ENCODE measurements at places on chromosomes 5 and 9.

GRCh38 chr9:134932171-134932570 is 14.5 kb upstream of the FCN1 start:
- DNase-seq: no peak

- no peak for DNase-seq
Measured at GRCh38 chr5:122076050-122076461, 2.0 kb downstream of the LOX start.

GRCh38 chr5:172586125-172587060 is 54.7 kb upstream of the NEURL1B start:
- no peak for DNase-seq

GRCh38 chr9:134225186-134225585 is 60.8 kb upstream of the RNU6ATAC start:
- no peak for DNase-seq

DNA sequence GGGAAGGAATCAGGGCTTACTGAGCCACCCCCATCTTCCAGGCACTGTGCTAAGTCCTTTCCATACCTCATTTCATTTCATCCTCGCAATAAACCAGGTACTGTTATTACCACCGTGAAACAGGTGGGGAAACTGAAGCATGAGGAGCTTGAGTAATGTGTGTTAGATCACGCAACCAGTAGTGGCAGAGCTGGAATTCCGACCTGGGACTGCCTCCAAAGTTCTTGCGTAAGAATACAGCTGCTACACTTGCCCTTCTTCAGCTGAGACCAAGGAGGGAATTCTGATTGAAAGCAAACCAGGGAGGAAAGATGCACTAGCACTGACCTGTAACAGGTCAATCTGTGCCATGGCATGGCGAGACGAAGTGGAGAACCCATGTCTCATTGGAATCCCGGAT is 113.4 kb upstream of the MSX2 start:
- no peak for DNase-seq

DNA sequence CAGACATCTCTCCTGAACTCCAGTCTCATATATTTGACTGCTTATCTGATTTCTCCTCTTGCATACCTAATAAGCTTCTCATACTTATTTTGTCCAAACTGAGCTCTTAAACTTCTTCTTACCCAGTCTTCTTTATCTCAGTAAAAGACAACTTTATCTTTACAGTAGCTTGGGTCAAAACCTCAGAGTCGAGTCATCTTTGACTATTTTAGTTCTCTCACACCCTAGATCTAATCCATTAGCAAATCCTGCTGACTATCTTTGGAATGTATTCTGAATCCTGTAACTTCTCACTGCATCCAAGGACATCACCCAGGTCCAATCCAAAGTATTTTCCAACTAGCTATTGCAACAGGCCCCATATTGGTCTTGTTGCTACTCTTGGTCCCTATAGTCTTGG is 11.8 kb upstream of the JAK2 start:
- DNase-seq: no peak

DNA sequence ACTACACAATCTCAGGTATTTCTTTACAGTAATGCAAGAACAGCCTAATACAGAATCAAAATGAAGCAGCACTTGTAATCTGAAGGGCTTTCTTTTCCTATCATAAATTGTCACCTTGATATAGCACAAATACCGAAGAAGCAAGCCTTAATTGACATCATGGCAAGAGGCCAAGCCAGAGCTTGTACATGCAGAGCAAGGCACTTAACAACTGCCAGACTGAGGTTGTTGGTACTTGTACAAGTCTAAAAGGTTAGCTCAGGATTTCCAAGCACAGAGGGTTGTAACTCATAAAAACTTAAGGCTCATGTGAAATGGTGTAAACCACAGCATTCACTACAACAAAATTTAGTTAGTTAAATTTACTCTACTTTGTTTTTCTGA is 158.8 kb upstream of the SPEF2 start:
- no peak for DNase-seq

DNA sequence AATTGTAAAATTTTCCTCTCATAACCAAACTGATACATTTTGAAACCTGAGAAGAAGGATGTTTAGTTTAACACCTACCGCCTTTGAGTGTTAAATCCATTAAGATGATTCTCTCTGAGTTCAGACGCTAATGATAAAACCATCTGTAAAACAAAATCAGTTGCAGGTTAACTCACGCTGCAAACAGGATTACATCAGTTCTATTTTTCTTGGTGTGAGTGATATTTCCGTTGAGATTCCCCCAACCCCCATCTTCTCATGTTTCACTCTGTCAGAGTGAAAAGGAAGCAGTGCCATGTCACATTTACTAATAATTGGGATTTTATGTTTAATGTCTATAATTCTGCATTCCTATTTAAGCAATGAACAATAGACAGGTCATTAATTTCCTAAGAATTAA is 146.5 kb downstream of the FANCC start:
- no peak for DNase-seq

DNA sequence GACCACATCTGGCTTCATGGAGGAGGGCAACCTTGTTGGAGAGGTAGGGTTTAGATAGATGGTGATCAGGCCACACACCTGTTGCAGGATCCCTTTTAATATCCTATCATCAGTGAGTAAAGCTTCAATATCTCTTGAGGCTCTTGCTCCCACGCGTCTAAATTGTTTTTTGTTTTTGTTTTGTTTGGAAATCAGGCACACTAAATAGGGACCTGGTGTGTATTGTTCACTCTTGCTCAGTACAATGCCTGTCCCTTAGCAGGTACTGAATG is 2.6 kb upstream of the TMEM268 start:
- no peak for DNase-seq

GRCh38 chr9:120645760-120646159 is 65.8 kb upstream of the CDK5RAP2 start:
- no peak for DNase-seq

DNA sequence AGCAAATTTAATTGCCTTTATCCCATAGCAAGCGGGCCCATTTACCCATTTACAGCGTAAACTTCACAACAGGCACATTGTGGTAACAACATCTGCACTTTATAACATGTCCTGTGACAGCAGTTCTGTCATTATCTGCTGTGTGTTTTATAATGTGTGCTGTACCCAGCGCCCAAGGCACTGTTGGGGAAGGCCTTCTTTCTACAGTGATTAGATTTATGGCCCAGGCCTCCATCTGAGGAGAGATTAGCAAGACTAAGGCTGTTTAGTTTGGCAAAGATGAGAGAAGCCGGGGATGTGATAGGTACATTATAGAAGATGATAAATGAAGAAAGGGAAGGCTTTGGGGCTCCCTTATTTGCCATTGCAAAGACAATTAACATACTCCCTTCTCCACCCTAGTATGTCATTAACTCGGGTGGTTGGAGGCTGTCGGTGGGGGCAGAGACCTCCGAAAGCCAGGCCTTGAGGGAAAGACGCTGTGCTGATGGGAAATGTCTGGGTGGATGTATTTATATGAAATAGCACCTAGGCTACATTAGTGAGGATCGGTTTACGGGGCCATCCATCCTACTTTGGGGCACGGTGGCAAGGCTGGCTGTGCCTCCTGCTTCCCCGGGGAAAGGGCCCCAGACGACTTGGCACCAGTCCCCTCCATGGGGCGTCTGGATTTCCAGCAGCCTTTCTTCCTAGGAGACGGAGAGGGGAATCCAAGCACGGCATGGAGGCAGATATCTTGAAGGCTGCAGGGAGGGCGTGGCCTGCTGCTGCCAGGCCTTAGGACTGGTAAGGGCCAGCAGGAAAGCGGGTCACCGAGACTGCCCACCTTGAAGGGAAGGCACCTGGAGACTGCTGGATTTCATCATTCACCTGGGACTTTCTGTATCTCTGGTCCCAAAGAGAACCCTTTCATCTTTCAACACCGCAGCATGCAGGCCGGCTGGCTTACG is 64.3 kb upstream of the PTCH1 start:
- no peak for DNase-seq

DNA sequence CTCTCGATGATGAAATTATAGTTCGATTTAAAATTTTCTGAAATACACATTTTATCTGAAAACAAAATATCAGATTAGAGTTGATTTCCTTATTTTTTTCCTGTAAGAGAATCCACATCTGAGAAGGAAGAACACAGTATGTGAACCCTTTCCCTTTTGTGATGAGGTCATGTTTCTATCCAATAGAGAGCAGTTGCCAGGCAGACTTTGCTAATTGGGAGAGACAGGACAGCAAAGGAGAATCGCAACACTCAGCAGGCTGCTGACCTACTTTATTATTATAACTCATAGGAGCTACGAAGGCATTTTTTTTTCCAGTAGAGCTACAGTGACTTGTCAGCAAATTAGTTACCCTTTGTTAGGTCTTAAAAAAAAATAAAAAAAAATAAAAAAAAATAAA is 242.1 kb downstream of the HCN1 start:
- DNase-seq: no peak

GRCh38 chr5:58491216-58491892 is at the start of gene GAPT:
GAPT (plus strand) TSS chr5:58491435; CDS start chr5:58494537, 3,102 bp downstream.
- no peak for DNase-seq

- no peak for DNase-seq
Measured at GRCh38 chr9:7456793-7457530, 342.6 kb downstream of the DMAC1 start.

DNA sequence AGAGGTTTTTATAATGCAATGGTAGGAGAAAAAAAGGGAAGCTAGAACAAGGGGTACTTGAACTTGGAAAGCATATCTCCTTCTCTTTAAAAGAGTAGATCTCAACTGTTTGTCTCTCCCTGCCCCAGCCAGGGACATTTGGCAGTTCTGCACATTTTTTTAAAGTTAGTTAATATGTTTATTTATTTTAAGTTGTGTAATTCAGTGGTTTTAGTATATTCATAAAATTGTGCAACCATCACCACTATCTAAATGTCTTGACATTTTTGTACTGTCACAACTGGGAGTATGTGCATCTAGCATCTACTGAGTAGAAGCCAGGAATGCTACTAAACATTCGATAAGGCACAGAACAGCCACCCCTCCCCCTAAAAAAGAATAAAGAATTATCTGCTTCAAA is 103.5 kb upstream of the DPYSL3 start:
- DNase-seq: no peak

- DNase-seq: no peak
Measured at GRCh38 chr5:44443172-44443571, 54.0 kb upstream of the FGF10 start.

GRCh38 chr5:34035756-34036155 is 7.3 kb downstream of the C1QTNF3 start:
- DNase-seq: no peak

DNA sequence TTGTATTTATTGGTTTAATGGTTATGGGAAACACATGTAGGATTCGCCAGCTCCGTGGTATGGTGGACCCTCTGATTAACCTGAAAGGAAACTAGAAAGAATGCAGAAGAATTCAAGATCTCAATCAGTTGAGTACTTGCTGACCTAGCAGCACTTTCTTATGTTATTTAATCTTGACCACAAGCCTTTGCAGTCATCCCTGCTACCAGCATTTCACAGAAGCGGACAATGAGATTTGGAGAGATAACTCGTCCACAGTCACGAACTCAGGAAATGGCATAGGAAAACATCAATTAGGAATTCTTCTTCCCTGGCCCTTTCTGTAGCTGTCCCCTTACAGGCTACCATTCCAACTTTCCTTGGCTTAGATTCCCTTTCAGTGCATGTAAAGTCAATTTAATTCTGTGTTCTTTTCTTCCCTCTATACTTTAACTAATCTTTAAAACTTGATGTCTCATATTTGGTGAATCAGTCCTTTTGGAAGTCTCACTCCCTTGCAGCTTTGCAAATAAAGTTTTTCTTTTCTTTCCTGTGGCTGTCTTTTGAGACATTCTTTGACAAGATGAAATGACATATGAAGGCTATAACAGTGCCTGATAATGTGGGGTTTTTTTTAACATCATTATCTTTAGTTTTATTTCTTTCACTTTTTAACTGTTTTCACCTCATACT is 1.3 kb upstream of the SLC44A1 start:
- DNase-seq: no peak

DNA sequence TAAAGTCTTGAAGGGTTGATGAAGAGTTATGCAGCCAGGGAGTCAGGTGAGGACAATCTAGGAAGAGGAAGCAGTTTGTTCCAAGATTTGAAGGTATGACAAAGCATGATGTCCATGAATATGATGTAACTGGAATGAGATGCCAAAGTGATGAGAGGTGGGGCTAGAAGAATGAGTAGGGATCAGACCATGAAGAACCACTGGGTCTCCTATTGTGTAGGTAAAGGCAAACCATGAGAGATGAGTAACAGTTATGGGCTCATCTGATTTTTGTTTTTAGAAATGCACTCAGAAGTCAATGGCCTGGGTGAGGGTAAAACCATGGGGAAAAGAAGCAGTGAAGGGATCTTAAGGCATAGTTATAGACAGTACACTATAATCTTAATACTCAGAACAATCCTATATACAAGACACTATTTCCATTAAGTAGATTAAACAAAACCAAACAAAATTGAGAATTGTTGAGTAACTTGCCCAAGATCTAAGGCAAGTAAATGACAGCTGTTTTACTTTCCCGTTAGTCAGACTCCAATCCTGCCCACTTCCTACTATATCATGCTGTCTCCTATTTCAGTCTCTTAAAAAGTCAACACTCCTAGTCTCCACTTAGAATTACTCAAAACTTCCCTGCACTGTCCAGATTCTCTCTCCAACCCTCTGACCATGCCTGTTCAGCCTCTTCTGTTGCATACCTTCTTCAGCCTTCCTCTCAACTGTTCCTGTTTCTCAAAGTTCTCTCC is 393.8 kb upstream of the MEF2C start:
- DNase-seq: no peak

DNA sequence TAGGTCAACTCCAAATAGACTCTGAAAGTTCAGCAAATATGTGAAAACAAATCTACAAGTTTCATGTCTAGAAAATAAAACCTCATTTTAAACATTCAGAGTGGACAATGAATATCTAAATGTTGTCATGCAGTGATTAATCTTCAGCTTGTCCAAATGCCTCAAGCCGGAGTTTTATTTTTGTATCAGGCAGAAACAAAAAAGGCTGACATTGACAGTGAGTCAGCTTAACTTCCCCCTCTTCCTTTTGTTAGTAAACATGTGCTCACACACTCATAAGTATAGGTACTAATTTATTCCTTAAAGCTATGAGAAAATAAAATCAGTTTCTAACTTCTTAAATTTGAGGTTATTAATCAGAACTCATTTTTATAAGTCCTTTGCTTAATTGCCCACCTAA is 467.9 kb upstream of the DAB2 start:
- no peak for DNase-seq

- no peak for DNase-seq
Measured at GRCh38 chr9:129716091-129716490, 36.8 kb downstream of the PTGES start.
